ENCODE measurements at places on chromosomes 16 and 17.

DNA sequence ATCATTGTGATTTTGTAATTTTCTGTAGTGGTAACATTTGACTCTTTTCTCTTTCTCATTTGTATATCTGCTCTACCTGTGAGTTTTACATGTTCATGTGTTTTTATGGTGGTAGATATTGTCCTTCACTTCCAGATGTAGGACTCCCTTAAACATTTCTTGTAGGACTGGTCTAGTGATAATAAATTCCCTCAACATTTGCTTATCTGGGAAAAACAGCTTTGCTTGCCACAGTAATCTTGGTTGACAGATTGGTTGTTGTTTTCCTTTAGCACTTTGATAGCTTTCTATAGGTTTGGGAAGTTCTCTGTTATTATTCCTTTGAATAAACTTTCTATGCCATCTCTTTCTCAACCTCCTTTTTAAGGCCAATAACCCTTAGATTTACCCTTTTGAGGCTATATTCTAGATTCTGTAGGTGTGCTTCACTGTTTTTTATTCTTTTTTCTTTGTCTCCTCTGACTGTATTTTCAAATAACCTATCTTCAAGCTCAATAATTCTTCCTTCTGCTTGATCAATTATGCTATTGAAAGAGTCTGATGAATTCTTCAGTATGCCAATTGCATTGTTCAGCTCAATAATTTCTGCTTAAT lies 32.1 kb upstream of the GINS3 start:
- no peak for DNase-seq

GRCh38 chr17:78291944-78292910 lies 60.8 kb downstream of the TMEM235 start:
- no peak for DNase-seq

- no peak for DNase-seq
These were observed 71.6 kb downstream of the WIPI1 start for GRCh38 chr17:68385490-68386215.

GRCh38 chr17:29212681-29213121 lies 32.5 kb upstream of the MYO18A start:
- DNase-seq = no peak

GRCh38 chr16:6252541-6252940 lies 1080.1 kb upstream of the RBFOX1 start:
- DNase-seq = no peak

DNA sequence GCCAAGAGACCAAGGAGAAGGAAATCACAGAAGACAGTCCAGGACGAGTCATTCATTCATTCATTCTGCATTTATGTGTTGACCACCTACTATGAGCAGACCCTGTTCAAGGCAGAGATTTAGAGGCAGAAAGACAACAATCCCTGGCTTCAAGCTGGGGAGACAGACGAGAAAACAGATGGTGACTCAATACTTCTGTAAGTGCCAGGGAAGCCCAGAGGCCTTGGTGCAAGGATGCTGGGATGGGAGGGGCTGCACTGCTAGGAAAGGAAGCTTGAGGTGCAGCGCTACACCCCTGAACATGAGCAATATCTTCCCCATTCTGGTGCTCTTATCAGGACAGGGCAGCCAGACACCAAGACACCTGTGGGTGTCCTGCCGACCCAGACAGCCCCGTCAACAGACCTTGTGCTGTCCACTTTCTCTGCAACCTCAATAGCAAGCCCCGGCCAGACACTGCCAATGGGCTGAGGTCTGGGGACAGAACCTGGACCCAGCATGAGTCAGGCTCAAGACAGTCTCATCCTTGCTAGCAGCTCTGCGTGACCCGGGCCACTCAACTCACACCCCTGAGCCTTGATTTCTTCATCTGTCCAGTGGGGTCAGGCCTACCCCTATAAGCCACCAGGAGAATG lies 163.5 kb downstream of the COPRS start:
- no peak for DNase-seq

DNA sequence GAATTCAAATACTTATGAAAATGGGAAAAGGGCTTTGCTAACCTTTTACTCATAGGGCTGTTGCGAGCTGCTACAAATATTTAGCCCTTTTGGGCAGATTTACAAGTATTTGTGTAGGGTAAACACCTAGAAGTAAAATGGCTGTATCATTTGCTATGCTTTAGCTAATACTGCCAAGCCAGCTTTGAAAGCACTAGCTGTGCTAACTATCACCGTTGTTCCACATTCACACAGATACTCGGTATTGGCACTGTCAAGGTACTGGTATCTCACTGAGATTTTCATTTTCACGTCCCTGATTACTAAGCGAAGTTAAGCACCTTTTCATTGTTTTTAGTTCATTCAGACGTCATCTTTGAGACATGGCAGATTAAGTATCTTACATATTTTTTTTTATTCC lies 84.8 kb downstream of the GLG1 start:
- DNase-seq = no peak

Data from choroid plexus epithelial cell (primary cell).